ENCODE measurements at places on chromosomes 13 and 19.

DNA sequence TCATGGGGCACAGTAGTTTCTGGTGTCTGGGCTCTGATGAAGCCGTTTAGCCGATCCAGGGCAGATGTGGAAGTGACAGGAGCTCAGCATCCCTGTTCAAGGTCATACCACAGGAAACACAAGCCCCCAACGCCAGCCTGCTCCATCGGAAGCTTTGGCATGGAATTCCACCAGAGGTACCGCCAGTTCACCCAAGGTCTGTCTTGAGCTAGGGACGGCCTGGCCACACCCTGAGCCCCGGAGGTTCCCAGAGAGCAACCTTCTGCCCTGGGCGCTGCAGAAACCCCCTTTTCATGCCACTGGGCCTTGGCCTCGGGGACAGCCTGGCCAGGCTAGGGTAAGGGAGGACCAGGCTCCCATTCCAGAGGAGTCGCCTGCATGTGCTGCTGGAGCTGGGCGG lies 39.4 kb upstream of the TPM4 start:
- DNase-seq, result no peak

DNA sequence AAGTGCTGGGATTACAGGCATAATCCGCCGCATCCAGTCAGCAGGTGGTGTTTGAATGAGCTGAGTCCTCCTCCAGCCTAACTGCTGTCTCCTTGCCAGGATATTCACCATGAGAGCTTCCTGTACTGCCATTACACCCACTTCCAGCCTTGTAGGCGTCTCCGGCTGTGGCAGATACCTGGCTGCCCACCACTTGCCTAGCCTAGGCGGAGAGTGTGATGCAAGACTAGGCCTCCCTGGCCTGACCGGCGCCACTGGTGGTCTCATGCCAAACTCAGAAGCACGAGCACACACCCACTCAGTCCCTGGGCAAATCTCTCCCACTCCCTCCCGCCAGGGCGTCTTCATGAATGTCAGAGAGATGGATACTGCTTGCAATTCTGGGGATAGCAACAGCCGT lies 16.6 kb downstream of the IL12RB1 start:
- peak; percentile 45 for DNase-seq

GRCh38 chr19:6217752-6218334 lies 61.9 kb downstream of the MLLT1 start:
- no peak for DNase-seq

GRCh38 chr19:56404705-56405056 lies 549 bp downstream of the ZNF583 start:
- DNase-seq, result no peak

DNA sequence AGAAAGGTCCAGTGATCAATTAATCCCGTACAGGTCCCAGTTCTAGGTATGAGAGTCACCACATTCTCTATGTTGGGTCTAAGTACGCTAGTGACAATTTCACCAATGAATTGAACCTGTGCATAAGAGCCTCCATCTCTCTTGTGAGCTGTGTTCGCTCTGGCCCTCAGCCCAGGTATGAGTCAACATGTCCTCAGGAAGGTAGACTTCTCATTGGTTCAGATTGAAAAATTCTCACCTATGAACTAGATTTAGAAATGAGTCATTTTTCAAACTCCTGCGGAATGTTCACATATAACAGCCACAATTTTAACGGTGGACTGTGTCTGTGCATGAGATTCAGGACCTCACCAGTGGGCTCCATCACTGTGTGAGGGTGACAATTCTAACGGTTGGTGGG lies 12.7 kb upstream of the ZNF43 start:
- DNase-seq, result no peak

DNA sequence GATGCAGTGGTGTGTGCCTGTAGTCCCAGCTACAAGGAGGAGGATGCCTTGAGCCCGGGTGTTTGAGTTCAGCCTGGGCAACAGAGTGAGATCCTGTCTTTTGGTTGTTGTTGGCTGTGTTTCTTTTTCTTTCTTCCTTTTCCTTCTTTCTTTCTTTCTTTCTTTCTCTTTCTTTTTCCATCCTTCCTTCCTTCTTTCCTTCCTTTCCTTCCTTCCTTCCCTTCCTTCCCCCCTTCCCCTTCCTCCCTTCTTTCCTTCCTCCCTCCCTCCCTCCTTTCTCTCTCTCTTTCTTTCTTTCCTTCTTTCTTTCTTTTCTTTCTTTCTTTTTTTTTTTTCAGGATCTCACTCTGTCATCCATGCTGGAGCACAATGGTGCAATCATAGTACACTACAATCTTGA lies 46.5 kb upstream of the SIN3B start:
- no peak for DNase-seq

GRCh38 chr13:54950546-54950945 lies 1921.9 kb downstream of the OLFM4 start:
- no peak for DNase-seq

DNA sequence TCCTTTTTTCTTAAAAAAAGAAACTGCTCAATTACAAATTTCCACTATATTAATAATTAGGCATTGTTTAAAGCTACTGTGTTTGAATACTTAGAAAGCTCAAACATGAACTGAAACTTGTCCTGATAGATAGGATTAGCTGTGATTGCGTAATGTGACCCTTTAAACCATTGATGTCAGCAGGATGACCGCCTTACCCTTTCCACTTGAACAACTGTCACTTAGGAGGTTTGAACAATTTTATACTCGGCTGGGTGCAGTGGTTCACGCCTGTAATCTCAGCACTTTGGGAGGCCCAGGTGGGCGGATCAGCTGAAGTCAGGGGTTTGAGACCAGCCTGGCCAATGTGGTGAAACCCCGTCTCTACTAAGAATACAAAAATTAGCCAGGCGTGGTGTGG lies 2.9 kb downstream of the LAMP1 start:
- DNase-seq, result no peak

GRCh38 chr13:110415669-110416068 lies 108.6 kb downstream of the COL4A2 start:
- DNase-seq, result peak; percentile 19

DNA sequence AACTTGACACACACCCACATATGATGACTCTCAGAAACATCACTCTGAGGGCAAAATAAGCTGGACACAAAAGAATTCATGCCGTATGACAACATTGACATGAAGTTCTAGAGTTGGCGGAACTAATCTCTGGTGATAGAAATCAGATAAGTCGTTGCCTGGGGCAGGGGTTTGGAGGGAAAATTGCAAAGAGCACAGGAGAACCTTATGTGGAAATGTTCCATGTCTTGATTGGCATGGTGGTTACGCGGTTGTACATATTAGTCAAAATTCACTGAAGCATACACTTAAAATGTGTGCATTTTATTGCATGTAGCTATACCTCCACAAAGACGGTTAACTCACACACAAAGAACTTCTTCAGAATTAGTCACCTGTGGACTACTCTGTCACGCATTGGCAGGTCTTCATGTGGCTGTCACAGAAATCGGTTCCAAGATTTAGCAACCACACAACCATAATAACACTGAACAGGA lies 137.8 kb upstream of the GJB6 start:
- no peak for DNase-seq

DNA sequence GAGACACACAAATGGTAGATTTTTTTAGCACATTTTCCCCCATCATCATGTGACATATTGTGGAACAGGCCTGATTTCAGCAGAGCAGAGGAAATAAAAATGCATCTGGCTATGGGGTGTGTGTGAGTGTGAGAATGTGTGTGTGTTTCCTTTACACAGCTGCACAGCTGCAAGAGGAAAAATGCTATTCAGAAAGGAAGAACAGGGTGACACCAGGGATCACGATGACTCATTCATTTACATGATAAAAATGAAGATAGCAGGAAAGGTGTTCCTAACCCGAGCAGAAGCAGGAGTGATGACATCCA lies 469.5 kb upstream of the TSHZ3 start:
- DNase-seq, result no peak

- DNase-seq, result no peak
Observed at GRCh38 chr13:99027260-99027659, 49.4 kb upstream of the DOCK9 start.

DNA sequence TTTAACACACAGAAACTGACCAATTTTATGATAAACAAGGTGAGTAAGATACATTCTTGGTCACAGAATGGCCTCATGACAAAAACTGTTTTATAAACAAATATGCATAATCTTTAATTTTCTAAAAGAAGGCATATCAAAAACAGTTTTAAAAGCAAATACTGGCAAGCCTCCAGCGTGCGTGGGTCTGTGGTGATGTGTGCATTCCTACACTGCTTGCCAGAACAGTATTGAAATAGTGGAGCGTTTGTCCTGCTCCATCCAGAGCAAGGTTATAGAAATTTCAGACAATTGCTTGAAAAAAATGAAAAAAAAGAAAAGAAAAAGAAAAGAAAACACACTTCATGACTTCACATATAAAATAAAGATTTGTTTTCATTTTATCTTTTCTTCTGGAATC lies 140.9 kb downstream of the MZT1 start:
- DNase-seq, result no peak

DNA sequence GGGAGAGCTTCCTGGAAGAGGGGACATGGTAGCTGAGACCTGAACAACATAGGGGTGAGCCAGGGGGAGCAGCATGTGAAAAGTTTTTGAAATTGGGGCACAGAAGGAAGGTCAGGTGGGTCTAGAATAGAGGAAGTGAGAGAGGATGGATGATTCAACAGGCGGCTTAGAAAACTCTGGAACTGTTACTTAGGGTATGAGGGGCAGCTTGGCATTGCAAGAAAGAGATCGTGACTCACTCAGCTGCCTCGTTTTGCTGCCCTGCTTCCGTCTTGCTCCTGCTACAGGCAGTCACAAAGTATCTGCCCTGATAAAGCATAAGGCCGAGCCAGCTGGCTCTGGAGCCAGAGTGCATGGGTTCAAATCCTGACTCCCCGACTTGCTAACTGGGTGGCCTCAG lies 1.3 kb upstream of the CEACAM20 start:
- peak; percentile 68 for DNase-seq

DNA sequence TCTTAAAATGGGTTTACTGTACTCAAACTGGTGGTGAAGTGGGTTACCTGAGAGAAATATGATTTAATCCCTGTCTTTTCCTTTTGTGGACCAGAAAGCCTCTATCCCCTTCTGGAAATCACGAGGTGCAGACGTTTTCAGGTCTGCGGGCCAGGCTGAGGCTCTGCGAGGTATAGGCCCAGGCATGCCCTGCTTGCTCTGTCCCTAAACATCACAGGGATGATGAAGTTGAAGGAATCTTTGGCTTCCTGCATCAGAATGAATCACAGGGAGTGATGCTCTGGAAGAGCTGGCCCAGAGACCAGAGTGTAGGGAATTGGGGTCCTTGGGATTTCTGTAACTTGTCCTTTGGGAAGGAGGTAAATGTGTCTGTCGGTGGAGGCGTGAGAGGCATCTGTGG lies 18.4 kb upstream of the CHST8 start:
- no peak for DNase-seq

DNA sequence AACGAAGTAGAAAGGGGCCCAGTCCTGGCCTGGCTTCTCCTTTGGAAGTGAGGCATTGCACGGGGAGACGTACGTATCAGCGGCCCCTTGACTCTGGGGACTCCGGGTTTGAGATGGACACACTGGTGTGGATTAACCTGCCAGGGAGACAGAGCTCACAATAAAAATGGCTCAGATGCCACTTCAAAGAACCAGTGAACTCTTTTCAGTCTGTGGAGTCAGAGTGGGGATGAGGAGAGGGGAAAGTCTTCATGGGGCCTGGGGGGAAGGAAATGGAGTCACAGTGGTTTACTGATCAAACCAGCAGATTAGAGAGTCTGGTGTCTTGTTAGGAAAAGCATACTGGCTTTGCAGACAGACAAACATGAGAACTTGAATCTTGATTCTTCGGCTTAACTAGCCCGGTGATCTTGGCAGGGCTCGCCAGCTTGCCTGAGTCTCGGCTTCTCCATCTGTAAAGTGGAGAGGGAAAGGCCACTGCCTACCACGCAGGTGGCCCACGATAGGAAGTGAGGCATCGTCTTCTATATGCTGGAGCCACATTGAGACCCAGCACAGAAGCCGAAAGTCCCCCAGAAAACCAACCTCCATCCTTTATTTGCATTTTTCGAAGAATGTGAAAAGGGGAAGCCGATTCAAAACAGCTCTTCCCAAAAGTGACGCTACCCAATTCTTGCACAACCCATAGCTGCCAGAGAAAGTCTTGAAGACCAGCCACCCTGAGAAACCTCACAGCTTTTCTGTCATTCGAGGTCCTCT lies at the start of gene FFAR1:
Gene FFAR1, plus strand, starts transcription at position 732 of the 759 bp plus-strand sequence. CDS start 3,650 bp downstream, outside the sequence.
- no peak for DNase-seq

DNA sequence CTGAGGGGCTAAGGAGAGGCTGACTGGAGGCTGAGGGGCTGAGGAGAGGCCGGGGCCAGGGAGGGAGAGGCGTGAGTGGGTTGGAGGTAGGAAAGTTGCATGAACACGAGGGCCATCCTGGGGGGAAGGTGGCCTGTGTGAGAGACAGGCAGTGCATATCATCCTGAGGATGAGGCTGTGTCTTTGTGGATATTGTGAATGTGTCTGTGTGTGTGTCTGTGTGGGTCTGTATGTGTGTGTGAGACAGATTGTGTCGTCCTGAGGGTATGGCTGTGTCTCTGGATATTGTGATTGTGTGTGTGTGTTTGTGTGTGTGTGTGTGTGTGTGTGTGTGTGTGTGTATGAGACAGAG lies 422 bp downstream of the ZNF71 start:
- no peak for DNase-seq

DNA sequence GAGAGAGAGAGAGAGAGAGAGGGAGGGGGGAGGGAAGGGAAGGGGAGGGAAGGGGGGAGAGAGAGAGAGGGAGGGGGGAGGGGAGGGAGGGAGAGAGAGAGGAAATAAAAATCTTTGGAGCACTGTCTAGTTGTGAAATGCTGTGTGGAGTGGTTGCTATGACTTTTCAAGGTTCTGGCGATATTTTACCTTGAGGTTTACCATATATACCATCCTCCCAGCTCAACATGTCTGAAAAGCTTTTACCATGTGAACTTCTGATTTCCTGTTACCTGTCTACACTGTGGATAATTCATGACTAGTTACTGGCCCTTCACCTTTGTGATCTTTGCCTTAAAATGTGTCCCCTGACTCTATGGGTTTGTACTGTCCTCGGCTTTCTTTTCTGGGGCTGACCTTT lies 38.2 kb downstream of the SERP2 start:
- no peak for DNase-seq

GRCh38 chr19:28793391-28794168 lies 419.4 kb downstream of the UQCRFS1 start:
- no peak for DNase-seq

GRCh38 chr19:35388277-35389054 lies 17.6 kb downstream of the GPR42 start:
- no peak for DNase-seq

- peak; percentile 54 for DNase-seq
Observed at GRCh38 chr19:45250832-45251451, at the start of gene MARK4. TSS of gene MARK4 (plus strand) at chr19:45251271. CDS start at chr19:45251589, 318 bp downstream.

DNA sequence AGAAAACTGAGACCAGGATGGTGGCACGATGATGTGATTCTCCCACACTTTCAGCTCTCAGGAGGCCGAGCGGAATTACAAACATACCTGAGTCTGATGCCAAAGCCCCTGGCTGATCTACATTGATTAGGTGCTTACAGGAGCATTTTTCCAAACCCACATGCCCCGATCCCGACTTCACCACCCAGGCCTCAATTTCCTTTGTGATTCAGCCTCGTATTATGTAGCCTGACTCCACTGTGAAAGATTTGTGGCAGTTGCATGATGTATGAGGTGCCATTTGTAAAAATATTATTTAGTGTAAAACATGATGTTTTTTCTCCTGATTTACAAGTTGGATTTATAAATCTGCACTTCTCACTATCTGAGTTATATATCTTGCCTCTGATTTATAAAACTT lies 118.0 kb downstream of the TSHZ3 start:
- no peak for DNase-seq

- DNase-seq, result no peak
Observed at GRCh38 chr13:43244481-43244880, 221.1 kb downstream of the DNAJC15 start.
